ENCODE measurements at places on chromosomes 5 and 9.

- DNase-seq: no peak
Observed at GRCh38 chr9:135591506-135592330, 30.2 kb downstream of the PAEP start.

DNA sequence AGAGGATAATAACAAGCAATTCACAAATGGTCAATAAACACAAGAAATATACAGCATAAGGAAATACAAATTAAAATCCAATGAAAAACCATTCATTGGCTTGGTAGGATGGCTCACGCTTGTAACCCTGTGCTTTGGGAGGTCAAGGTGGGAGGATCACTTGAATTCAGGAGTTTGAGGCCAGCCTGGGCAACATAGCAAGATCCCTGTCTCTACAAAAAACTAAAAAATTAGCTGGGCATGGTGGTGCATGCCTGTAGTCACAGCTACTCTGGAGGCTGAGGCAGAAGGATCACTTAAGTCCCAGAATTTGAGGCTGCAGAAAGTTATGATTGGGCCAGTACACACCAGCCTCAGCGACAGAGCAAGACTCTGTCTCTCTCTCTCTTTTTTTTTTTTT lies 20.9 kb upstream of the UBAP1 start:
- DNase-seq: no peak

DNA sequence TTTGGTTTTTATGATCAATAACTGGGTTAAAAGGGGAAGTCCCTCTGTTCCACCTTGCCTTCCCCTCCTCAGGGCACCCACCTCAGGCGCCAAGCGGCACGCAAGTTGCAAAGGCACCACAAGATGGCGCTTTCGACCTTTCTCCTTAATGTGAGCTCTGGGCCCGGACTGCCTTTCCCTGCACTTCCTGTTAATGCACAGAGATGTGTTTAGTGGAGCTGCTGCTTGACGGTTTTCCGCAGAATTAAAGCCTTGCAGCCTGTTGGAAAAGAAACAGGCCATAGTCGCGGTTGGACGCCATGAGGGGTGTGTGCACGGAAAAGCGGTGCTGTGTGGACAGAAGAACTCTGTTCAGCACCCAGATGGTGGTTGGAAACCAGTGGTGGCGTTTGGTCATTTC lies 17.9 kb downstream of the CXCL14 start:
- DNase-seq: peak; percentile 70

GRCh38 chr5:172110921-172111851 lies 76.8 kb downstream of the STK10 start:
- no peak for DNase-seq

GRCh38 chr5:59496524-59497134 lies 396.9 kb downstream of the PDE4D start:
- peak; percentile 27 for DNase-seq

- DNase-seq: no peak
Observed at GRCh38 chr5:89041249-89041779, 158.3 kb upstream of the MEF2C start.

GRCh38 chr5:56648460-56649034 lies 166.8 kb upstream of the MAP3K1 start:
- DNase-seq: no peak

- DNase-seq: no peak
Observed at GRCh38 chr9:85040146-85040545, 370.6 kb downstream of the NTRK2 start.

DNA sequence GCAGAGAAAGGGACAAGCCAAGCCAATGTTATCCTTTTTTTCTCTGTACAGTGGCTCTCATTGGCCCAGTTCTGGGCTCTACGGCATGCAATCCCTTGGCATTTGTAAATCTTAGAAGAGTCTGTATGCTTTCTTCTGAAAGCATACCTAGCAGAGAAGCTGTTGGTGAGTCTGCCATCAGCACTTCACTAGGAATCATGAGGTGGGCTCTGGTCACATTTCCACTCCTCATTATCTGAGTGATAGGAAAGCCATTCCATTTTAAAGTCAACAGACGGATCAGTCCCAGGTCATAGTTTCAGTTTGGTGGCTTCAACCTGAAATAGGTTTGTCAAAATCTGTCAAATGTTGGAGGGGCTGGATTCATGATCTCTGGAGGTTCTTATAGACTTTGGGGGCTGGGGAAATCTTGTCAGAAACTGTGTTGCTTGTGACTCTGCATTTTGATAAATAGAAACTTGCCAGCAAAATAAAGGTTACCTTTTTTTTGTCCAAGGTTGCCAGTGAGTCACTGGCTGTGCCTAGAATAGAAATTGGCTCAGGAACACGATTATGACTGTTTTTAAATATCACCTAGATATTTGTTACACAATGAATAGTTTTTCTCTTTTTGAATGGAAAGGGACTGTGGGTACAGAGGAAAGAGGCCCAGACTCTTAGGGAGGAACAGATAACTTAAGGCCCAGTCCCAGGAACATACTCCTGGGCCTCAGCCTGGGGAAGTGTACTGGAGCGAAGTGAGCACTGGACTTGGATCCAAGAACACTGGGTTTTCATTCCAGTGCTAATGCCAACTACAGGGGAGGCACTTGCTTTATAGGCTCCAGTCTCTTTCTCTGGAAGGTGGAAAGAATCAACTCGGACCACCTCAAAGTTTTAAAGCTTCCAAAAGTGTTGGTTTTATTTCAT lies 183.1 kb downstream of the NMUR2 start:
- no peak for DNase-seq

GRCh38 chr9:26891726-26892125 lies 876 bp downstream of the CAAP1 start:
- DNase-seq: no peak

DNA sequence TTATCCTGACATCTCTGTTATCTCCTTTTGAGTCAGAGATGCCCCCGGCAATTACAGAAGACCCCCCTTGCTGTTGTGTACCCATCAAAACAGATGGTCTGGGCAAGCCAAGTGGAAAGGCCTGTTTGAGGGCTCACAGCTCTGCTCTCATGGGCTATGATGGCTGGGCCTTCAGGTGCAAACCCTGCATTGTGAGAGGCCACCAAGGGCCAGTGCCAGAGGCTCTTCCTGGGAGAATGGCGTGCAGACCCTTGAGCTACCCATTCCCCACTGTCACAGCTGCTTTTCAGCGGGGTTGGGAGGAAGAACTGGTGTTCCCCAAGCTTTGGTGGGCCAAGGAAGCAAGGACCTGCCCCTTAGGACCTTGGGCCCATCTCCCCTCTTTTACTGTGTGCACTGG lies 174.7 kb upstream of the PPP1R26 start:
- DNase-seq: no peak

- no peak for DNase-seq
Observed at GRCh38 chr9:91146391-91147019, 215.2 kb downstream of the AUH start.

GRCh38 chr5:137695651-137696428 lies 40.0 kb downstream of the KLHL3 start:
- no peak for DNase-seq

DNA sequence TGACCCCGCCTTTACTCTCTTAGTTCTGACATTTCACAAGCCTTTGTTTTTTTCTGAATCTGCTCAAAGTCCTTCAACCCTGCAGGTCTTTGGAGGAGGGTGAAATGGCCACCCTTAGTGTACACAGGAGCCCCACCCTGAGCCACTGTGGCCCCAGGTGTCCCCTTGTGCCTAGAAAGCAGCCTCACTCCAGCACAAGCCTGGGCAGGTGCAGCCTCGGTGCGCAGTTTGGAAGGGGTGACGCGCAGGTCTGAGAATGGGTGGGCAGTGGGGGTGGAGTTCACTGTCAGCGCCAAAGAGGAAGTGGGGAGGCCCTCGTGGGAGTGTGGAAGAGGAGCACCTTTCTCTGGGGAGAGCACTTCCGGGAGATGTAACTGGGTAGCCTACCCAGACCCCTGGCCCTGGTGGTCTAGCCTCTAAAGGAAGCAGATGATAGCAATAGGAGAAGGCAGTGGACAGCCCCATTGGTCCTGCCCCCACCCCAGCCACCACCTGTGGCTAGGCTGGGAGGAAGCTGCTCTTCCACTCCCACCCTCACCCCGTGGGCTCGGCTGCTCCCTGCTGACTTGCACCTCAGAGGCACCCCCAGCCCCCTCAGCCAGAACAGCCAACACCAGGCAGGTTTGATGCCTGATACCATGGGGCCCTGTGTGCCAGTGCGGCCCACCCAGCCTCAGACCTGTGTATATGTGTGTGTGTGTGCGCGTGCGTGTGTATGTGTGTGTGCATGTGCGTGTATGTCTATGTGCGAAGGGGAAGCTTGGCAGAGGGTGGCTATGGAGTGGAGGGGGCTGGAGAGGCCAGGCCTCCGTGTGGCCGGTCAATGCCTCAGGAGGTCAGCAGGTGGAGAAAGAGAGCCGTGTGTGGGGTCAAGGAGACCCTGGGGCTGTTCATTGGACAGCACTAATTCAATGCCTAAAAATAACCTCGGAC lies 16.8 kb upstream of the DAB2IP start:
- DNase-seq: no peak

- DNase-seq: no peak
Observed at GRCh38 chr5:96940586-96940985, 4.7 kb downstream of the LNPEP start.

DNA sequence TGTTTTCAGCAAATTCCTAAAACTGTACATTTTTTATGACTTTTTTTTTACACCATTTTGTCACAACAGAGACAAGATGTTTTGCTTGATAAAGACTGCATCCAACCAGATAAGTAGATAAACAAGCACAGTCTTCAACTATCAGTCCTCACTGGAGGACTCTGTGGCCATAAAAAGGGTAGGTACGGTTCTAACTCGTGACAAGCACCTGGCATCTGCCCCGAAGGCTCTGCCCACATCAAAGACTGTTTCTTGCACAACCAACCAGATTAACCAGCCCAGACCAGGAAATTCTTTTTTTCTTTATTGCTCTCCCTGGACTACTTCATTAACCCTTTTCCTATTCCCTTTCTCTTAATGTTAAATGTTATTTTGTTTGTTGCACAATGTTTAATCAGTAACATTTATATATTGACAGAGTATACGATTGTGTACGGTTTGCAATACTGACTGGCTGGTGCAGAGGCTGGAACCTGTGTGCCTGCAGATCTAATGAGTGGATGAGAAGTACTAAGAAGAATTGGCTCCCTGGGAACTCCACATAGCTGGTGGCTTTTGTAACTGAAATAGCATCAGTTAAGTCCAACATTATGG lies 74.1 kb downstream of the SERINC5 start:
- peak; percentile 11 for DNase-seq

- DNase-seq: no peak
Observed at GRCh38 chr9:88802533-88802932, 188.7 kb upstream of the S1PR3 start.

DNA sequence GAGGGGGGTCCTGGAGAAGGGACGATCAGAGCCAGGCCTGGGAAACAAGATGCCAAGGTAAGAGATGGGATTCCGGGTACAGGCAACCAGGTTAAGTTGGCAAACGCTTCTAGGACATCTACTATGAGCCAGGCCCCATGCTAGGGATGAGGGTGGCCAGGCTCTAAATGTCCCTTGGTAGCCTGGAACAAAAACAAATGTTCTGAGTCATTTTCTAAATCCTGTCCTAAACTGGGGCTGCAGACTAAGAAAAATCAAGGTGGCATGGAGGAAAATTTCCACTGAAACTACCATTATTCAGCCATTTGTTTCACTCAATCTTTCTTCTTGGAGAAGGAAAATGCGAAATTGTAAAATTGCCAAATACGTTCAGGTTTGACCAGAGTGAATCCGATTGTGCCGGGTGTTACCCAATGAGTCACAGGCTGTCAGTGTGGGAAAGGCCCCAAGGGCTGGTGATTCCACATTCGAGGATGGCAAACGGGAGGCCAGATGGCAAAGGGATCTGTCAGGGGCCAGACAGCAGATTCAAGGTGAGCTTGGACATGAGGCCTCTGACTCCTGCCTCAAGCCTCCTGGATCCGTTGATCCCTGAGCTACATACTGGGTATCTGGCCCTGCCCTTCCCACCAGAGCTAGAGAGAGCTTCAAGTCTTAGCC lies 57.6 kb downstream of the PAX5 start:
- DNase-seq: peak; percentile 40

- no peak for DNase-seq
Observed at GRCh38 chr9:19342947-19343346, 37.1 kb downstream of the RPS6 start.

GRCh38 chr5:167644619-167645018 lies 646.8 kb upstream of the WWC1 start:
- DNase-seq: no peak

GRCh38 chr5:136058039-136058971 lies 29.5 kb downstream of the TGFBI start:
- DNase-seq: peak; percentile 13

GRCh38 chr5:163397354-163397753 lies 40.0 kb upstream of the CCNG1 start:
- DNase-seq: no peak

GRCh38 chr9:12963537-12963936 lies 188.7 kb downstream of the LURAP1L start:
- no peak for DNase-seq

DNA sequence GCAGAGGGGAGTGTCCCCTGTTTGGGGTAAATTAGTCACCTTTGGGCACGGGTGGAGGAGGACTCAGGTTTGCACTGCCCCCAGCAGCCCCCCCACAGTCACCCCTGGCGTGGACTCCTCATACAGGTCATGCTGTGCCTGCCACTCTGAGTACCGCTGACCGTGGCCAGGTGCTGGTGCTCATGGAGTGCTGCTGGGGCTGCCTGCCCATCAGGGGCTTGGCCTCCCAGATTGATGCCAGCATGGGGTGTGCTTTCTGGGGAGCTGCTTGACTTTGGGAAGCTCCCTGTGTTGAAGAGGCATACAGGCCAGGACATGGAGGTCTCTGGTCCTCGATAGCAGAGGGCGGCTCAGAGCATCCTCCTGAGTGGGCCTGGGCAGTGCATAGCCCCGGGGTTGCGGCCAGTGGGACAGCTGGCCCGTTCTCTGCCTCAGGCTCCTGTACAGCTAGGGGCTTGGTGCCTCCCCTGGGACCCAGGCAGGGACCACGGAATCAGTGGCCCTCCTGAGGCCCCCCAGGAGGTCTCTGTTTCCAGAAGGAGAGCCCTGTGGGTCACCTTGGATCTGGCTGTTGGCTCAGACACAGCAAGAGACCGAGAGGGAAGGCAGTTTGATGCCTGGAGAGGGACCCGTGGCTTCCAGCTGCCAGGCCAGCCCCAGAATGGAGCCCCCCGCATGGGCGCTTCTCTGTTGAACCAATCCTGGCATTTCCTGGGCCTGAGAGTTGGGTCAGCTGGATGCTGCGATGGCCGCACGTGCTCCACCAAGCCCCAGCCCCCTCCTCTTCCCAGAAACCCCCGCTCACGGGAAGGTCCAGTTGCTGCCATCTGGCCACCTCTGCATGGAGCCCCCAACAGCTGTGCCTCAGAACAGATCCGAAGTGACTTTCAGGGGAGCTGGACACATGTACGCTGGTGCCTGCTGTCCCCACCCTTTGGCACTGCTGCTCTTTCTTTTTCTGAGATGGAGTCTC lies 6.1 kb upstream of the AJM1 start:
- no peak for DNase-seq

- DNase-seq: peak; percentile 34
Observed at GRCh38 chr5:73902327-73903051, 276.5 kb downstream of the ARHGEF28 start.

- DNase-seq: no peak
Observed at GRCh38 chr9:31519011-31519410, 865.4 kb upstream of the ACO1 start.

DNA sequence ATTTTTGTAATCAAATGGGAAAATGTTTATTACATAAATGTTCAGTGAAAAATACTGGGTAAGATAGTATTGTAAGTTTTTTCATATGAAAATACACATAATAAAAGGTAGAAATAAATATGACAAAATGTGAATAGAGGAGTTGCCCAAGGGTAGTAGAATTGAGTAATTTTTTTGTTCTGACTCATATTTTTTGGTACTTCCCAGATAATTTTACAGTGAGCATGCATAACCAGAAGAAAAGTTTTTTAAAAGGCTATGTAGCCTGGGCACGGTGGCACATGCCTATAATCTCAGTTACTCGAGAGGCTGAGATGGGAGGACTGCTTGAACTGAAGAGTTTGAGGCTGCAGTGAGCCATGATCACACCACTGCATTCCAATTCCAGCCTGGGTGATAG lies 116.9 kb downstream of the PIP5K1B start:
- no peak for DNase-seq

Data from COLO829 (cell line).